ENCODE measurements at places on chromosomes 1 and 21.

GRCh38 chr1:109235137-109235536 is 14.2 kb upstream of the CELSR2 start:
- no peak for DNase-seq

- no peak for DNase-seq
Observed at GRCh38 chr21:15870819-15871218, 141.0 kb downstream of the USP25 start.

- DNase-seq, result no peak
Observed at GRCh38 chr1:44919400-44919799, 67.0 kb downstream of the EIF2B3 start.

DNA sequence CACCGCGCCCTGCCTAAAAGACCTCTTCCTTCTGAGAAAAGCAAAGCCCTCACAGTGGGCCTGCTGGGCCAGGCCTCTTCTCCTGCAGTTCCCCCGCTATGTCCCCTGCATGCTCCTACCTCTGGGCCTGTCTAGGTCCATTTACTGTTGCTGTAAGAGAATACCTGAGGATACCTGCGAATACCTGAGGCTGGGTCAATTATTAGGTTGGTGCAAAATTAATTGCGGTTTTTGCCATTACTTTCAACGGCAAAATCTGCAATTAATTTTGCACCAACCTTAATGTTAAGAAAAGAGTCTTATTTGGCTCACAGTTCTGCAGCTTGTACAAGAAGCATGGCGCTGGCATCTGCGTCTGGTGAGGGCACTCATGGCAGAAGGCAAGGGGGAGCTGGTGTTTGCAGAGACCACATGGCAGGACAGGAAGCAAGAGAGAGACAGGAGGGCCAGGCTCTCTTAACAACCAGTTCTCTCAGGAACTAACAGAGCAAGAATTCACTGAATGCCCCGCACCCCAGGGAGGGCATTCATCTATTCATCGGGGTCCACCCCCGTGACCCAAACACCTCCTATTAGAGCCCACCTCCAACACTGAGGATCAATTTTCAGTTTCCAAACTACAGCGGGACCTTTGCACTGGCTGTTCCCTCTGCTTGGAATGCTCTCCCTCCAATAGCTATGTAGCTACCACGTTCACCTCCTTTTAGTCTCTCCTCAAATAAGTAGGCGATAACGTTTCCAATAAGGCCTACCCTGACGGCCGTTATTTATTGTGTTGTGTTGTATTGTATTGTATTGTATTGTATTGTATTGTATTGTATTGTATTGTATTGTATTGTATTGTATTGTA is 9.6 kb upstream of the UTS2 start:
- no peak for DNase-seq

- DNase-seq, result no peak
Observed at GRCh38 chr1:110065841-110066240, 4.6 kb downstream of the ALX3 start.

GRCh38 chr1:91234181-91234580 is 170.5 kb downstream of the HFM1 start:
- DNase-seq, result no peak
